ENCODE measurements at places on chromosomes 12 and 14.

GRCh38 chr12:4320853-4321701 is at the start of gene TIGAR:
Gene TIGAR (plus strand): TSS chr12:4321213. CDS start chr12:4321272, 59 bp downstream.
- peak; percentile 69 for DNase-seq

GRCh38 chr14:68366656-68367055 is 426.2 kb downstream of the ZFP36L1 start:
- DNase-seq, result no peak

GRCh38 chr12:109764123-109764522 is 50.5 kb downstream of the FAM222A start:
- no peak for DNase-seq

GRCh38 chr14:89144642-89145041 is 272.4 kb downstream of the FOXN3 start:
- no peak for DNase-seq

GRCh38 chr12:124392667-124393413 is 97.9 kb downstream of the RFLNA start:
- DNase-seq, result no peak

DNA sequence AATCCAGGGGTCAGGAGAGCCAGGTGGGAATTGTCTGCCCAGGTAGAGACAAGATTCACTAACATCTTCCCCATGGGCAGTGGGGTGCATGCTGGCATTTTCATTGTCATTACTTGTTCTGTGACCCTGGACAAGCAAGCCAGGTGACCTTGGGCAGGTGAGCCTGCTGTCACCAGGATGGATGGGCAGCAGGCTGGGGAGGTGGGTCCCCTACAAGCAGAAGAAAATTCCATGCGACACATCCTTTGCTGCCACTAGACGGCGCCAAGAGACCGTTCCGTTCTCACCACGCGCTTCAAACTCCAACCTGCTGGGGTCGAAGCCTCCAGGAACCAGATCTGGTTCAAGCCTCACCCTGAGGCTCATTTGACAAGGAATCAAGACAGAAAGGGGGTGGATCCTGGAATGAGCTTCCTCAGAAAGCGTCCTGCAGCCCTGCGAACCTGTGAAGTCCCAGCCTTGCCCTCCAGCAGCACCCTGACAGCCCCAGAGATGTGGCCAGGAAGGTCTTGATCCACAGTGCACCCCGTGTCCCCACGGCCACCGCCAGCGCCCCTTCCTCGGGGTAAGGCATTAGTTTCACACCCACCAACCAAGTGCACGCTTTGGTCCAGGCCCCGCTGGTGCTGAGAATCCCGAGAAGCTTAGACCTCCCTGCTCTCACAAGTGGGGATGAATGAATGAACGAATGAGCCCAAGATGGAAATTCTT is 3.2 kb upstream of the DYNC1H1 start:
- DNase-seq, result peak; percentile 51

GRCh38 chr12:61282790-61283575 is 977.2 kb upstream of the USP15 start:
- DNase-seq, result no peak

DNA sequence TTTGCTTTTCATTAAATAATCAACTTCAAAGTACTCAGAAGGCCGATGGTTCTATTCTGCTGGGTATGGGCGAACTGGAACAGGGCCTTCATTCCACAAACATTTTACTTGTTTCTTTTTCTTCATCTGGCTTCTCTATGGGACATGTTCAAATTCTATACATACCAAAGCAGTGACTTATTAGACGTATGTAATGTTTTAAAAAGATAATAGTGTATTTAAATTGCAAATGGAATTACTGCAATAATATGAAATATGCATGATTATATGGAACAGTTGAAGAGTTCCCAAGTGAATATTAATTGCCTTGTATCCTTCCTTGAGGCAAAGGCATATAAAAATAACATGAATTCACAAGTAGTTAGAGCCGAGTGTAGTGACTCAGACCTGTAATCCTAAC is 75.5 kb downstream of the FAR2 start:
- no peak for DNase-seq
